Colonic mucosa (tissue), 4 donors: ENCODE measurements at places on chromosomes 5 and 9.

DNA sequence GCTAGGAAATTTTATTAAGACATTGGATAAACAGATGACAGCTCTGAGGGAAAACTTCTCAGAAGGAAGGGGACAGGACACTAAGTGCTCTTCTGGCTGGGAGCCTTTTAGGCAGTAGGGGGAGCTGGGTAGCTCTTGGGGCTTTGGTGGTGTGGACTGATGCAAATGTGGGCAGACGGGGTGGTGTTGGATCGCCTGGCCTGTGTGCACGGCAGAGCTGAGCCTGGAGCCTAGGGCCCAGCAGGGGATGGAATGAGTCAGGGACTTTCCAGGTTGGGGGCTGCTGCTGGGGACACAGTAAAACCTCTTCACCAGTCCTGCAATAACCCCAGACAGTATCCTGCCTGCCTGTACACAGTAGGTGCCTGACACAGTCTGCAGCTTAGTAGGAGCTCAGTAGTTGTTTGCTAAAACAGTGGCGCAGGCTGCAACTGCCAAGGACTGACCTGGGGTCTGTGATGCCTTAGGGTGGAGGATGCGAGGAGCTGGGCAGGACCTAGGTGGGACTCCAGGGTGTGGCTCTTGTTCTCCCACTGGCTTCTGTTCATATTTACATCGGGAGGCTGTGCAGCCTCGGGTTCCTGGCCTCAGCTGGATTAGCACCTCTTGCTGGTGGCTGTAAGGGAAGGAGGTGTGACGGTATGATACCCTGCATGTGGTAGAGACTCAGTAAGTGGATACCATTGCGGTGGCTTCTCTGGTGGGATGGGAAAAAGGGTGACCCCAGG, 83.8 kb downstream of the DAB2IP start:
- H3K36me3 ChIP-seq = no peaks in the 10 kb centered on the region
- H3K4me3 ChIP-seq = no peak overlapping the region
- no peaks in the 10 kb centered on the region for H3K27me3 ChIP-seq
- DNase-seq = peak; percentile 61

DNA sequence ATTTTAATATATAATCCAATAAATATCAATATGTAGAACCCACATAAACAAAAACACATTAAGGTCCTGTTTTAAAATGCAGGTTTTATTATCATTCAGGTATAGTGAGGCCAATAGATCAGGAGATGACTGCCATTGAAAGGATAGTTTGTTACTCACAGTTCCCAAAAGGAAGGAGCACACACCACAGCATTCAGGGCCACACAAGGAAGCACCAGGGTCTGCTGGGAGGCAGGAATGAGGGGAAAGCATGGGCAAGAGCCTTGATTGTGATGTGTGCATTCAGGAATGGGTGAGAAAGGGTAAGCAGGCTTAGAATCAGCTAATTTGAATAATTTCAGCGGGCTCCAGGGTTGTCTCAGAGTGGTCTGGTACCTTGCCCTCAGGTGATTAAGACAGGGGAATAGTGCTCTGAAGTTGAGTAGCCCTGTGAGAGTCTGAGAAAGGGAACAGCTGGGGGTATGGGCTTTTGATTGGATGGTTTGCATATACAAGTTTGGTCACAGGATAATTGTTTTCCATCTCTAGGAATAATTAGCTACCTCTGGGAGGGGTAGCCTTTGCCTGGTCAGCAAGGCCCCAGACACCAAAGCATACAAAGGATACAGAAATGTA, 19.8 kb upstream of the OTULIN start:
- DNase-seq = no peak
- no peaks in the 10 kb centered on the region for H3K36me3 ChIP-seq
- H3K4me3 ChIP-seq = no peak overlapping the region

- H3K27ac ChIP-seq = no peak overlapping the region
- H3K36me3 ChIP-seq = no peaks in the 10 kb centered on the region
- no peak for DNase-seq
- no peaks in the 10 kb centered on the region for H3K27me3 ChIP-seq
- H3K4me1 ChIP-seq = no peaks in the 10 kb centered on the region
Observed at GRCh38 chr9:109771087-109771486, 8.9 kb upstream of the PALM2AKAP2 start.

GRCh38 chr5:14206028-14206725, 63.0 kb downstream of the TRIO start:
- H3K4me1 ChIP-seq = peaks cover 15% of the 10 kb centered on the region
- no peak overlapping the region for H3K4me3 ChIP-seq
- peak overlapping the region; percentile 80 for H3K27ac ChIP-seq
- no peak for DNase-seq
- H3K36me3 ChIP-seq = no peaks in the 10 kb centered on the region
- no peaks in the 10 kb centered on the region for H3K27me3 ChIP-seq

- H3K36me3 ChIP-seq = no peaks in the 10 kb centered on the region
- H3K4me1 ChIP-seq = no peaks in the 10 kb centered on the region
- no peak overlapping the region for H3K4me3 ChIP-seq
- H3K27me3 ChIP-seq = peaks cover 5% of the 10 kb centered on the region
- H3K27ac ChIP-seq = no peak overlapping the region
- no peak for DNase-seq
Observed at GRCh38 chr5:80964919-80965318, 4.8 kb downstream of the RASGRF2 start.

DNA sequence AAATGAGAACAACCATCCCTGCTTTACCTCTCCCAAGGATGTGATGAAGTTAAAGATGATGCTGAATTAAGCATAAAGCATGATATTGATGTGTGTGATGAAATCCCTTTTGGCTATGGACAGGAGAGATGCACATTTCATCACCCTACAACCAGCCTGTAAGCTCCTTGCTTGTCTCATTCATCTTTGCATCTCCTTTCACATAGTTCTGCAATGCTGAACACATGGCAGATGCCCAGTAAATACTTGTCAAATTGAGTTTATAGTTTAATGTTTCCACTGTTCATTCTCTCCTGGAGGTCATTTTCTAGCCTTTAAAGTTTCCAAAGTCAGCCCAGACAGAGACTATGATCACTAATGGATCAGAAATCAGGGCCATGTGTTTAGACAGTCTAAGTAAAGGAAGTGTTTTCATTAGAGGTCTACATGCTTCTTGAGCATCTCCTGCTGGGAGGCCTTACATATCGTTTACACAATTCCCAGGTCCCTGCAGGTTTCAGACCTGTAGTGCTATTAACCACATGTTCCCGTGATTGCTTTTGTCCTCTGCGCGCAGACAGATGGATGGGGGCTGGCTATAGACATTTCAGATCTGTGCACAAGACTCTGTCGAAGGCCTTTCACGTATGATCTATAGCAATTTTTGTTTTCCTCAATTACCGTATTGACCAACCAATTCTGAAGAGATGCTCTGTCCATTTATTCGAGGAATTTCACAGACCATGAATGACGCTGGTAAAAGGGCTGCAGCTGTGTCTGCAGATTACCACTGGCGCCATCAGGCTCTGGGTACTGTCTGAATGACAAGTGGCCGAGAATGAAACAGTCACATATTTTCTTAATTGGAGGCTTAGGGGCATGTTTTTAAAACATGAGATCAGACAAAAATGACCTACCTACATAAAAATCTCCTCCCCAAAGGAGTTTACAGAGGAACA, 49.0 kb upstream of the CKMT2 start:
- no peak for DNase-seq
- no peaks in the 10 kb centered on the region for H3K27me3 ChIP-seq
- no peak overlapping the region for H3K4me3 ChIP-seq
- H3K36me3 ChIP-seq = no peaks in the 10 kb centered on the region
- H3K27ac ChIP-seq = no peak overlapping the region
- no peaks in the 10 kb centered on the region for H3K4me1 ChIP-seq

- DNase-seq = no peak
- no peak overlapping the region for H3K4me3 ChIP-seq
- H3K36me3 ChIP-seq = no peaks in the 10 kb centered on the region
- H3K27me3 ChIP-seq = no peaks in the 10 kb centered on the region
- H3K4me1 ChIP-seq = no peaks in the 10 kb centered on the region
- no peak overlapping the region for H3K27ac ChIP-seq
Observed at GRCh38 chr5:165015547-165015946, 1510.1 kb downstream of the MAT2B start.

DNA sequence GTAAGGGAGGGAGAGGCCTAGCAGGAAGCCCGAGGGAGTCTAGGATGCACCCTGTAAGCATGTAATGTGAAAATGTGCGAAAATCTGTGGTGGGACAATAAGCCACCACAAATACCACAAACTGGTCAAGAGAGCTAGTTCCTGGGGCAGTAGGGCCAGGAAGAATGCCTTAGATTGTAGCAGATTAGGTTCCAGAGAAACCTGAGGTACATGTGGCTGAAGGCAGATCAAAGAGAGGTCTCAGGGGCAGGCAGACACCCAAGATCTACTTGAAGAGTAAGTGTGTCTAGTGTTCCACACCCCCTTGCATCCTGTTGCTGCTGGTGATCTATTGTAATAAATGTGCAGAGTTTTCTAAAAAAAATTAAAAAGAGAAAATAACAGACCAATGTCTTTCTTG, 1677.3 kb upstream of the CDH6 start:
- no peak overlapping the region for H3K4me3 ChIP-seq
- H3K27ac ChIP-seq = no peak overlapping the region
- DNase-seq = no peak
- H3K4me1 ChIP-seq = no peaks in the 10 kb centered on the region

GRCh38 chr5:96193946-96194345, 232.3 kb upstream of the ELL2 start:
- no peaks in the 10 kb centered on the region for H3K27me3 ChIP-seq
- no peak overlapping the region for H3K4me3 ChIP-seq
- H3K27ac ChIP-seq = no peak overlapping the region
- no peaks in the 10 kb centered on the region for H3K4me1 ChIP-seq
- no peak for DNase-seq
- no peaks in the 10 kb centered on the region for H3K36me3 ChIP-seq

DNA sequence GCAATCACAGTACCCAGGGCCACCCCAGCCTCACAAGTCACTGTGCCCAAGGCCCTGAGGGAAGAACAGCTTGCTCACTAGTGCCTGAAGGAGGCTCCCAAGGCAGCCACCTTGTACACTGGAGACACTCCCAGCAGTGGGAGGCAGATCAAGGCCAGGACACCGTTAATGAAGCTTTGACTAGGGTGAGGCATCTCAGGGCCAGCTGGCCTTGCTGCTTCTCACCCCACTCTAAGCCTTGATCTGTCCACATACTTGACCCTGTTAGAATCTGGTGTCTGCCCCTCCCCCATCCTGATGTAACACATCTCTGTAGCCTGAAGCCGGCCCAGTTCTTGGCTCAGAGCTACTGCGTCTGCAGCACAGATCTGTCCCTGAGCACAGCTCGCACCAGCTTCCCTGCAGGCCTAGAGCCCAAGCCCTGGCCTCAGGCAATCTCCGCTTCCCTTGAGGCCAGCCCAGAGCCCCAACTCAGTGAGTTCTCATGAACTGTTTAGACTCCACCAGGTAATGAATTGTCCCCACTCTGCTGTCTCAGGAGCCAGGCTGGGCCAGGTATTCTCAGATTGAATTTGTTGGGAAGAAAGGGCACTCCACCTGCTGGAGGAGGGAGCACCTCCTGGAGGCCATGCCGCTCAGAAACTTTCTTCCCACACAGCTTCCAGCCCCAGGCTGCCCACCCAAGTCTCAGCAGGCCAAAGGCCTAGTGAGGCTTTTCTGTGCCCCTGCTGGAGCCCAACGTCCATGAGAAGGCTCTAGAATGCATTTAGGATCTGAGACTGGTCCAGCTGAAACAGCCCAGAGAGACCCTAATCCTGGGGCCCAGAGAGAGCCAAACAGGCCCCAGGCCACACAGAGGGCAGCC, 13.4 kb upstream of the JADE2 start:
- H3K4me3 ChIP-seq = no peak overlapping the region
- peak; percentile 72 for DNase-seq
- no peaks in the 10 kb centered on the region for H3K27me3 ChIP-seq
- H3K4me1 ChIP-seq = peaks cover 7% of the 10 kb centered on the region
- H3K27ac ChIP-seq = peak overlapping the region; percentile 44

- H3K27me3 ChIP-seq = no peaks in the 10 kb centered on the region
- H3K4me3 ChIP-seq = peak overlapping the region; percentile 80
- no peak for DNase-seq
- H3K27ac ChIP-seq = peak overlapping the region; percentile 100
Observed at GRCh38 chr5:172771439-172772111, 580 bp upstream of the DUSP1 start.

GRCh38 chr5:118405650-118406061, 582.7 kb downstream of the DTWD2 start:
- no peaks in the 10 kb centered on the region for H3K27me3 ChIP-seq
- H3K4me3 ChIP-seq = no peak overlapping the region
- no peak overlapping the region for H3K27ac ChIP-seq
- no peaks in the 10 kb centered on the region for H3K36me3 ChIP-seq
- no peak for DNase-seq

DNA sequence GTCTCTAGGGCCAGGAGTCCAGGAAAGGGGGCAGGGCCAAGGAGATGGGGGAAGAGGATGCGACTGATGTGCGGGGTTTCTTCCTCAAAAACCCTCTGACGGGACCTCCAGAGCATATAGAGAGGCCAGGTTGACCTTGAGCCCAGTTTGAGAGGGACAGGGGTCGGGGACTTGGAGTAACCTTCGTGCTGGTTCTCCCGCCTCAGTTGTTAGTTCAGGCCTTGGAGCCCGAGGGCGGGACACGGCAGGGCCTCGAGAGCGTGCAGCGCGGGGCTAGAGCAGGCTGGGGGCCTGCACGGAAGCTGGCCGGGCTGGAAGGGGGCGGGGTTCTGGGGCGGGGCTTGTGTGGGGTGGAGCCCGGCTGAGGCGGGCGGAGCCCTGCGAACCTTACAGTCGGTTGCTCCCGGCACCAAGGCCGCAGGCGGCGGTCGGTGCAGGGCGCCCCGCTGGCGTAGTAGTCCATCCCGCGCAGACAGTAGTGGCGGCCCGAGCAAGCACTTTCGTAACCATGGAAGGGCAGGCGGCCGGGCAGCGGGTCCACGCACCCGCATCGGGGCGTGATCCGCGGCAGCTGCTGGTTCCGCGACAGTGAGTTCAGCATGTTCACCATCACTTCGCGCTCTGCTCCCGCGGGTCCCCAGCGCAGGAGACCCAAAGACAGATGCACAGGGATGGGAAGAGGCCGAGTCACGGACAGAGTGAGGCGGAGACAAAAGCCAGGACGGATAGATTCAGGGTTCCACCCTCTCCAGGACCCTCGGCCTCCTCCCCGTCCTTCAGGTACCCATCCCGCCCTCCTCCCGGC, 4.0 kb upstream of the MYORG start:
- H3K27ac ChIP-seq = peak overlapping the region; percentile 34
- peaks cover 8% of the 10 kb centered on the region for H3K4me1 ChIP-seq
- peak; percentile 89 for DNase-seq
- no peaks in the 10 kb centered on the region for H3K36me3 ChIP-seq

- no peak overlapping the region for H3K4me3 ChIP-seq
- no peak for DNase-seq
- no peaks in the 10 kb centered on the region for H3K36me3 ChIP-seq
- no peaks in the 10 kb centered on the region for H3K4me1 ChIP-seq
Observed at GRCh38 chr5:10111571-10111970, 138.1 kb downstream of the ATPSCKMT start.

DNA sequence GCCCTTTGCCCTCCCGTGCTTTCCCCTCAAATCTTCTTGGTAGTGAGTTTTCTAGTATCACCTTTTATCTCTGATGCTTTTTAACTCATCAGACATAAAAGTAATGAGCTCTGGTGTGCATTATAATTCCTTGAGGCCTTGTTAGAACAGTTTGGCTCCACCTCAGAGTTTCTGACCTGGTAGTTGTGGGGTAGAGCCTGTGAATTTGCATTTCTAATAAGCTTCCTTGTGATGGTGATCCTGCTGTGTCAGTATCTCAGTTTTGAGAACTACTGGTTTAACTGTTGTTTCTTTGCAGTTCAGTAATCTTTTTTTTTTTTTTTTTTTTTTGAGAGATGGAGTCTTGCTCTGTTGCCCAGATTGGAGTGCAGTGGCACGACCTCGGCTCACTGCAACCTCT, 31.1 kb downstream of the UBE2D2 start:
- DNase-seq = no peak
- no peak overlapping the region for H3K4me3 ChIP-seq
- H3K4me1 ChIP-seq = no peaks in the 10 kb centered on the region
- H3K27ac ChIP-seq = no peak overlapping the region
